ENCODE measurements at places on chromosomes 3 and 15.

DNA sequence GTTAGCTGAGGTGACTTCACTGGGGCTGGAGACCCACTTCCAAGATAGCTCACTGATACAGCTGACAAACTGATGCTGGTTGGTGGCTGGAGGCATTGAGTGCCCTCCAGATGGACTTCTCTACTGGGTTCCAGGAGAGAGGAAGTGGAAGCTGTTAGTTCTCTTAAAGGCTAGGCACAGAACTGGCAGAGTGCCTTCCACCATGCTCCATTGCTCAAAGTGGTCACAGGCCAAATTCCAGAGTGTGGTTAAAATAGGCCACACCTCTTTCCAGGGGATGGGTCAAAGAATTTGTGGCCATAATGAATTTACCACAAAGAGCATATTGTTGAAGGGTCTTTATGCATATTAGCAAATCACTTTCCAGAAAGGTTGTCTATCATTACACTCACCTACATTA is 74.2 kb downstream of the NMD3 start:
- no peak for DNase-seq

- DNase-seq, result no peak
Measured at GRCh38 chr3:57805674-57806073, 49.6 kb downstream of the SLMAP start.

GRCh38 chr15:83716605-83717004 is 62.7 kb downstream of the ADAMTSL3 start:
- no peak for DNase-seq

DNA sequence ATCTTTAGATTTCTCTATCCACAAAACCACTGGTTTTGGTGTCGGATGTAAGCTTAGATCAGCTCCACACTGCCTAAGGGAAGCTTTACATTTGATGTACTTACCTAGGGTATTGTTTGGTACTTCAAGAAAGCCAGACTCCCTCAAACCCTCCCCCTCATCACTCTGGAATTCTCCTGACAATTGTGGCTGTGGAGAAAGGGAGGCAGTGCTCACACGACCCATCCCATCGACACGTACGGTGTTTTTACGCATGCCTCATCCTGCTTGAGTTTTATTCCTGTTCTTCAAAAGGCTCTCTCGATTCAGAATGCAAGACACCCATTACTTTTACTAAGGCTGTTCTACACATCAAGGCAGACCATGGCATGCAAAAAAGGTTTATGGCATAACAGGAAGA is 67.3 kb upstream of the ONECUT1 start:
- DNase-seq, result no peak

DNA sequence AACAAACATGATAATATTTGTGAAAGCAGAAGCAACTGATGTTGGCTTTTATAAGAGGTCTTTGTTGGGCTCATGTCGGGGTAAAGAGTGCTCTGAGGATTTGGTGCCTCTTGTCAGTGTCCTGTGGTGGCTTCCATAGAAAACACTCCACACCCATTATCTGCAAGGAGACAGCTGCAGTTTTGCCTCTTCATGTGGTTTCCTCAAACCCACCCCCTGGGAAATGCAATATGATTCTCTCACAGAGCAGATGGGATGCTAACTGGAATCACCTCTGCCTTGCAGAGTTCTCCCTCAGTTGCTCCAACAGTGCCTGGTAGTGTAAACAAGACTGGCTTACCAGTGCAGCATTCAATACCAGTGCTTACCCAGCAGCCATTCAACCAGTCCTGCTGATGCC is 771.4 kb upstream of the CFAP20DC start:
- no peak for DNase-seq

GRCh38 chr3:61575893-61576292 is 14.5 kb downstream of the PTPRG start:
- DNase-seq, result no peak

DNA sequence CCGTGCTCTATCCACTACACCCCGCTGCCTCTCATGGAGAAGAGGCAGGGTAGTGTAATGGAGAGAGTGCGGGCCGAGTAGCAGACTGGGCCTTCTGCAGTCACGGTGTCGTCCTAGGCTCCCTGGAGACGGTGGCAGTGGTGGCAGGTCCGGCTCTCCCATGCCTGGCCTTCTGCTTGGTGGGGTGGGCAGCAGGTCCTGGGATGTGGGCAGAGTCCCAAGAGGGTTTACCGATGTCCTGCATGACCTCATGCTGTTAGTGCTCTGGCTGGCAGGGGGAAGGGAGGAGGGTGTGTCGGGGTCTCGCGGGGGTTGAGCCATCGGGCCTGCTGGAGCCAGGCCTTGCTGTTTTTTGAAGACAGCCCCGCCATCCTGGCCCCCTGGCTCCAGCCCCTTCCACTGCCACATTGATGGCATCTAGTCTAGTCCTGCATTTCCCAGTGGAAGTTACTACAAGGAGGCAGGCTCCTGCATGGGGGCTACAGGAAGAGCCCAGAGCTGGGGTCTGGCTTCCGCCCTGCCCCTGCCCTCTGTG is 73.6 kb upstream of the SEC13 start:
- no peak for DNase-seq

DNA sequence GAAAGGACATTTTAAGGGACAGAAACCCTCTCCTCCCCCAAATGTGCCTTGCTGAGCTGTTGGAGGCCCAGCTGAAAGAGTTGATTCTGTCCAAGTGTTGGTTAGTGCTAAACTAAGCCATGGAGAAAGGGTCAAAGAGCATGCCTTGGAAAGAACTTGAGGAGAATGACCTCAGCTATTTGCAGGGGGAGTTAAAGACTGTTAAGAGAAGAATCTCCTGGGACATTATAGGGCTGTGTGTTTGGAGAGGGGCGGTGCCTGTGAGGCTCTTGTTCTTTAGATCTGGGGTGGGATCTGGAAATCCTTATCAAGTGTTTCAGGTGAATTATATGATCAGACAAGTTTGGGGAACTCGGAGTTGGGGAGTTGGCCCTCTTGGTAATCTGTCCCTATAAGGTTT is 13.0 kb downstream of the FNDC3B start:
- no peak for DNase-seq

GRCh38 chr15:72592097-72592496 is 62.4 kb upstream of the GOLGA6B start:
- DNase-seq, result no peak

GRCh38 chr3:55607844-55608243 is 120.7 kb upstream of the WNT5A start:
- no peak for DNase-seq

GRCh38 chr3:195151866-195152541 is 119.0 kb downstream of the XXYLT1 start:
- DNase-seq, result no peak

DNA sequence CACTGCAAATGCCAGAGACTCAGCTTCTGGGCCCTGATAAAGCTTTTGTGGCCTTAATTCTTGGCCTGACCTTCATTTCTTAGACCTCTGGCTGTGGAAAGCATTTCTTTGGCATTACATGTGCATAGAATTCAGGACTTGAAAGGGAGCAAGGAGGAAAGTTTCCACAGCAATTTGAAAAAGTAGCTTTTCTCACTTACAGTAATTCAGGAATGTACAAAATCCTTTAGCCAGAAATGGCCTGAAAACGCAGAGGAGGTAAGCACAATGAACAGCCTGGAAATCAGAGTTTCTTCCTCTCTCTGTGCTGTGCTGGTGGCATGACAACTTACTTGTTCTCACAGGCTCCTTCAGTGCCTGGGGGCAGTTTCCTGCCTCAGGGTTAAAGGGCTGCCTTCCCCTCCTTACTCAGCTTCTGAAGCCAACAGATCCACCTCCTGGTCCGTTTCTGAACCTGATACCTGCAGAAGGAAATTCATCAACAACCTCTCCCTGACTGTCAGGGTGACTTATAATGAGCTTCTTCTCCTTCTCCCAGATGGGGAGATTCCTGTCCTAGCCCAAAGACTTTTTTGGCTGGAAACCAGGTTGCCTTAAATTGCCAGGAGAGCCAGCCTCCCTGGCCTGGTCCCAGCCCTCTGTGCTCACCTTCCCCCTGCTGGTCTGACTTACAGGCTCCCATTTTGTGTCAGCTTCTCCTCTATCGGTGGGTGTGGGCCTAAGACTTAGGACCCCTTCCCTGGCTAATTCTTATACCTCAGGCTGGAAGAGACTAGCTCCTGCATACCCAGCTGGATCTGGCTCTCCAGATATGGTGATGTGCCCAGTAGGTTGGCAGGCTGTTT is 102.3 kb downstream of the MYRIP start:
- no peak for DNase-seq

- DNase-seq, result no peak
Measured at GRCh38 chr3:193187070-193187722, 53.8 kb upstream of the PLAAT1 start.

DNA sequence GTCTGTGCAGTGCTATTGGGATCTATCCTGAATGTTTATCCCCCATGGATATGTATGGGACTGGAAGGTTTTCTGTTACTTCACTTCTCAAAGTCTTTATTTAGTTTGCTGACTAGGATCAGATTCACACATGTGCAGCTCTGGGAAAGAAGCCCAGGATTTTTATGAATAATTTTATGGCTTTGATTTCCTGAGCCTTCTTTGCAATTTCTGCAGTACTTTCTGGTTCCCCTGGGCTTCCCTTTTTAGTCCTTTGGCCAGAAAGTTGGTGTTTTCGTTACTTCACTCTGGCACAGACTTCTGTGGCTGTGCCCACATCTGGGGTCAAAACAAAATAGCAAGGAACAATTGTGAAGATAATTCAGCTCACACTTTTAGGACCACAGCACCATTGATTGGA is 721.0 kb downstream of the OTOL1 start:
- DNase-seq, result no peak

DNA sequence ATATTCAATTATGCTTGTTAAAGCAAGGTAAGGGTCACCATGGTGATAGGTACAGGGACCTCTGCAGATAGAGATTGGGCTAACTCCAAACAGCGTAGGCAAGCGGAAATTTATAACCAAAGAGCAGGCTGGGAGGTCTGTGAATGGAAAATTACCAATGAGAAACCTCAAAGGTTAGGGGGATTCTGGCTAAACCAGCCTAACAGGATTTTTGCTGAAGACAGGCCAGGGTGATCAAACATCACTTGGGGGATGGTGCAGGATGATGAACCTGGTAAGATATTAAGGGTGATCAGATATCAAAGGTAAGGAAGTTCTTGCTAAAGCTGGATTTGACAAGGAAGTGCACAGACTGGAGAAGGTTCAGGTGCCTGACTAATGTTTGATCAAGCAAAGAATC is 35.3 kb upstream of the SNRPN start:
- DNase-seq, result no peak

DNA sequence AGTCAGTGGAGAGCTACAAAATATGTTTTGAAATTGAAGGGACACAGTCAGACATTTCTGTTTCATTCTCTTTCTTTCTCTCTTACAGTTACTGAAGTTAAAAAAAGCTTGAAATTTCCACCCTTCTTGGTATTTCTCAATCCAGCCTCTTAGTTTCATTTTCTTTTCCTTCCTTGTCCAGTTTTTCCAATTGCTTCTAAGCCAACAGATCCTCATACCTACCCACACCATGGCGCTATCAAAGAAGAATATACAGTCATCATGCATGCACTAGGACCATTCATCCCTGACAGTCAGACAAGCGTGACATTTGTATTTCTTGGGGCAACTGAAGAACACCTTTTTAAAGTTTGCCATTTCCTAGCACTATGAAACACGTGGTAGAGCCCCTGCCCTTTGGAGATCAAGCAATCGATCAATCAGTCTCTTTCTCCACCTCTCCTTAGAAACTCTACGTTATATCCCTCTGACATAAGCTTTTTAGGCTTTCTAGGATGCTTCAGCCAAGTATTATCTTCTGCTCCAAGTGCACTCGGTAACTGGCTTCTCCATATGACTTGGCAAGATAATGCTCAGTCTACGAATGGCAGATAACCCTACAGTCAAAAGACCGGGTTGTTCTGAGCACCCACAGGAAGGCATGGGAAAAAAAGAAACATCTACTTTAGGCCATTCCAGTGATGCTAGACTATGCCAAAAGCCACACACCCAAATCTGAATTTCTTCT is 65.4 kb downstream of the FBN1 start:
- no peak for DNase-seq

GRCh38 chr3:139187648-139188047 is 143.0 kb upstream of the PRR23C start:
- no peak for DNase-seq

DNA sequence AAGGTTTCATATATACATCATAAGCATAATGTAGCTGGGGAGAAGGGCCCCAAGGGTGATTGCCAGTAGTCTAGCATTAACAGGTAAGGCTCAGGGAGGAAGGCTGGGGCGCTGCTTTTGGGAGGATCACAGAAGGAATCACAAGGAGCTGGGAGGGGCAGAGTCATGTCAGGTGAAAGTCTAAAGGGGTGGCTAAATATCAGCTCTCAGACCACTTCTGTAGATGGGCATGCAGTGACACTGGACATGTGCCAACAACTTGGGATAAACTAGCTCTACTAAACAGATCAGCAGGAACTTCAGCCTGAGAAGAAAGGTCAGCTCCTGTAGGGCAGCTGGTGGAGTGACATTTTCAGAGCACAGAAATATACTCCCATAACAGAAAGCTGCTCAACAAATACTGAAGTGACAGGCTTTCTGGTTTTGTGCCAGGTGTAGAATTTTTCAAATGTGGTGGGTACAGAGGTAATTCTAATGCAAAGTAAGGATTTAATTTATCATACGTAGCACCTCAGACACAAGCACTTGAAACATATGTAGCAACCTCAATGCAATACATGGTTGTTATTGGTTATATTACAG is 79.4 kb downstream of the PEX5L start:
- no peak for DNase-seq

- DNase-seq, result no peak
Measured at GRCh38 chr15:100186366-100186765, 155.4 kb downstream of the ADAMTS17 start.

DNA sequence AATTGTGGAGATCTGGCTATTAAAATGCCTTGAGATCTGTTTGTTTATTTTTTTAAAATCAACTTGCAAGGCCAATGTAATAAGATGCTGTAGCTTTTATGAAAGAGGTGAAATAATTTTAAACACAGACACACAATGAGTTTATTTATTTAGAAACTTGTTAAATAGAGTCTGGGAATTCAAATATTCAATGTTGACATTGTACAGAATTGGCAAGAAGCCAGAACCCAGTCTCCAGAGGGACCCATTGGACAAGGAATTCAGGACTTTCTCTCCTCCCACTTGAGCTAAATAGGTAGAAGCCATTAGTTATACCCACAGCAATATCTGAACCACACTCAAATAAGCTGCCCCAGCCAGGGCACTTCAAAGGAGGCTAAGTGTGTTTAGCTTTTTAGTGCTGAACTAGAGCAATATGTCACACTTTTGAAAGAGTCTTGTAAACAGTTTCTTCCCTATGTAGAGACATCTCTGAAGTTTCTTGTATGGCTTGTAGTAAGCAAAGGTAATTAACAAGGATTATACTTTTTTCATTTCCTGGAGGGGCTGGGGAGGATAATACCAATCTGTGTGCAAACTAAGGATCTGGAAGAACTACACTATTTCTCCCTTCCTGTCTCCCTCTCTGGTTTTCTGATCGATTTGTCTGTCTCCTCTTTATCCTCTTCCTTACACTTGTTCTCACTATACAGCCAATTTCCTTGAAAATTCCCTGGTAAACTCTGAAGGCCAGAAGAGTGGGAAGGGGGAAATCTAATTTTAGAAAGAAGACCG is 6.0 kb downstream of the MECOM start:
- no peak for DNase-seq

GRCh38 chr15:41490355-41490754 is 3.3 kb upstream of the ITPKA start:
- DNase-seq, result no peak

Measured in hypothalamus (tissue), 51 donors.